ENCODE measurements at places on chromosomes 12 and 14. TPM values are rescaled to one million over a fixed set of nuclear protein-coding genes. Genes with fewer than 3 reads are reported as not detected.

- H3K27ac ChIP-seq, result no peak overlapping the region
- no peaks in the 10 kb centered on the region for H3K4me1 ChIP-seq
- no peak for DNase-seq
- no peak overlapping the region for H3K4me3 ChIP-seq
Measured at GRCh38 chr12:113569806-113570205, 98.1 kb upstream of the LHX5 start.

GRCh38 chr12:87687362-87687761, 341.8 kb downstream of the C12orf50 start:
- DNase-seq, result no peak
- no peak overlapping the region for H3K4me3 ChIP-seq
- no peaks in the 10 kb centered on the region for H3K36me3 ChIP-seq
- H3K27ac ChIP-seq, result no peak overlapping the region

- H3K4me1 ChIP-seq, result no peaks in the 10 kb centered on the region
- H3K27ac ChIP-seq, result no peak overlapping the region
- no peaks in the 10 kb centered on the region for H3K36me3 ChIP-seq
Measured at GRCh38 chr12:117863002-117863709, 105.6 kb downstream of the KSR2 start.

GRCh38 chr12:48631071-48631470, 51.0 kb downstream of the KANSL2 start:
- no peak overlapping the region for H3K27ac ChIP-seq
- H3K36me3 ChIP-seq, result no peaks in the 10 kb centered on the region
- no peak overlapping the region for H3K4me3 ChIP-seq

DNA sequence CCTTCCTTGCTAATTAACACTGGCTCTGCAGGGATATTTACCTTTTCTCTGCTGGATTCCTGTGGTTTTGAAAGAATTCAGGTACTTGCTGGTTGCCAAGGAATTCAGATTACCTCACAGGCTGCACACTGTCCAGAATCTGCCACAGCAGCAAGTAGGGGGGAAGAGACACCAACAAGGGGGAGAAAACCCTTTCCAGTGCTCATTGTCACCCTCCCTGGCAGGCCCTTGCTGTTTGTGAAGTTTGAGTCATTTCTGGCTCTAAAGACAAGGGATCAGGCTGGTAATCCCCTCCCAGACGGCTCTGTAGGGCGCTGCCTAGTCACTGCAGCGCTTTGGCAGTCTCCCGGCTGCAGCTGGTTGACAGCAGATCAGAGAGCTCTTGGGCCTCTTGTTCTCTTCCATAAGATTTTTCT, 50.8 kb downstream of the TTLL5 start:
- peaks cover 12% of the 10 kb centered on the region for H3K36me3 ChIP-seq
- no peaks in the 10 kb centered on the region for H3K27me3 ChIP-seq
- peaks cover 12% of the 10 kb centered on the region for H3K4me1 ChIP-seq
- DNase-seq, result peak; percentile 81
- no peak overlapping the region for H3K4me3 ChIP-seq
- peak overlapping the region; percentile 28 for H3K27ac ChIP-seq

DNA sequence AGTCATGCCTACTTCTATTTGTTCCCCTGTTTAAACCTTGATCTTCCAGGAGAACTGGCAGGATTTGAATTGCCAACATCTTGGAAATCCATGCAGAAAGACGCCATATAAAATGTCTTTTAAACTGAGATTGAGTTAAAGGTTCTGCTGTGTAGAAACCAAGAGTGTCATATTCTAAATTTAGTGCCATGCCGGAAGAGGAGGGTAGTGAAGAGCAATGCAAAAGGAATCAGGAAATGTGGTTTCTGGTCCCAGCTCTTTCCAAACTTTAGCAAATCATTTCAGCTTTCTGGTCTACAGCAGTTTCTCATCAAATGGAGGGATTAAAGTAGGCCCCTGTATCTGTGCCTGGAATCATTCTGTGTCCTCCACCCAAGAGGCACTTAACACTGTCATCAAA, 85.7 kb downstream of the BTG1 start:
- no peaks in the 10 kb centered on the region for H3K36me3 ChIP-seq
- H3K27me3 ChIP-seq, result no peaks in the 10 kb centered on the region
- H3K27ac ChIP-seq, result no peak overlapping the region
- no peak for DNase-seq
- H3K4me3 ChIP-seq, result no peak overlapping the region

GRCh38 chr12:13094367-13094766, 9.1 kb downstream of the GSG1 start:
- no peaks in the 10 kb centered on the region for H3K36me3 ChIP-seq
- H3K4me1 ChIP-seq, result peaks cover 46% of the 10 kb centered on the region
- H3K27me3 ChIP-seq, result no peaks in the 10 kb centered on the region
- H3K27ac ChIP-seq, result no peak overlapping the region

DNA sequence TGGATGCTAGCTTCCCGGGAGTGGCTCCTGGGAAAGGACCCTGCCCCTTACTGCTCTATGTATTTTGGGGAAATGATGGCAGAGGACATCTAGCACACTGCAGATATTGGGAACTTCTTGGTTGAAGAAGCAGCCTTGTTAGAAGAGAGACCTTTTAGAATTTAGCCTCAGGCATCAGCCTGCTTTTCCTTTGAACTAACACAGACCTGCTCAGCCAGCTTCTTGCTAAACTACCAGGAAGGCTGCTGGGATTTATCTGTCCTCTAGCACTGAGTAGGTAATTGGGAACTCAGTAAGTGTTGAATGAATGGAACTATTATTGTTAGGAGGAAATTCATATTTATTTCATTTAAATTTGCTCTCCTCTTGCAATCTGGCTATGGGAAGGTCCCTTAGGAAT, 77.3 kb downstream of the DRAM1 start:
- H3K27ac ChIP-seq, result no peak overlapping the region
- H3K36me3 ChIP-seq, result no peaks in the 10 kb centered on the region
- H3K4me1 ChIP-seq, result no peaks in the 10 kb centered on the region
- H3K4me3 ChIP-seq, result no peak overlapping the region
- no peaks in the 10 kb centered on the region for H3K27me3 ChIP-seq
- DNase-seq, result no peak

DNA sequence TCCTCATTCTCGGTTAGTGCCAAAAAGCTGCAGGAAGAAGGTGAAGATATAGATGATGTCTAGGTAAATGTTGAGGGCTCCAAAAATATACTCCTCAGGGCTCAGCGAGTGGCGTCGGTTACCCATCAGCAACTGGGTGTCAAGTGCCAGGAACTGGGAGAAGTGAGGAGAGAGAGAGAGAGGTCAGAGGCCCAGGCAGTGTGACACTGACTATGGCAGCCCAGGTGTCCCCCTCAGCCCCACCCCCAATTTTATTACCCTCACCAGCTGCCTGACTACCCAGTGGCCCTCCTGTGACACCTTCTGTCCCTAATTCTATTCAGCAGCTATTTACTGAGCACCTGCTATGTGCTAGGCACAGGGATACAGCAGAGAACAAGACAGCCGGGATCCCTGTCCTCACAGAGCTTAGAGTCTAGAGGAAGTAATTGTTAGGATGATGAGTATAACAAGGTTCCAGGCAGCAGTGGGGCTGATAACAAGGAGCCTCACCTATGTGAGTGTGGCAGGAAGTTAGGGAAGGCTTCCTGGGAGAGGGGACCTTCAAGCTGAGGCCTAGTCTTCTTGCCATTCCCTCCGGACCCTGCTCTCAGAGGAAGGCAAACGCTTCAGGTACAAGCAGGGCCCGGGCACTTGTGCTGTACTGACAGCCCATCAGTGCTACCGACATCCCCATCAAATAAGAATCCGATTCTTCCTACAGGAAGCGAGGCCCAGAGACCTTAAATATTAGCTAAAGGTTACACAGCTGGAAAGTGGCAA, 27.8 kb upstream of the BCDIN3D start:
- no peak for DNase-seq
- H3K4me3 ChIP-seq, result no peak overlapping the region
- no peak overlapping the region for H3K27ac ChIP-seq
- peaks cover 7% of the 10 kb centered on the region for H3K4me1 ChIP-seq
- no peaks in the 10 kb centered on the region for H3K27me3 ChIP-seq
- no peaks in the 10 kb centered on the region for H3K36me3 ChIP-seq

GRCh38 chr14:68627050-68627867, 165.6 kb downstream of the ZFP36L1 start:
- H3K27ac ChIP-seq, result no peak overlapping the region
- no peaks in the 10 kb centered on the region for H3K27me3 ChIP-seq
- no peak overlapping the region for H3K4me3 ChIP-seq
- H3K4me1 ChIP-seq, result peaks cover 12% of the 10 kb centered on the region
- DNase-seq, result no peak

DNA sequence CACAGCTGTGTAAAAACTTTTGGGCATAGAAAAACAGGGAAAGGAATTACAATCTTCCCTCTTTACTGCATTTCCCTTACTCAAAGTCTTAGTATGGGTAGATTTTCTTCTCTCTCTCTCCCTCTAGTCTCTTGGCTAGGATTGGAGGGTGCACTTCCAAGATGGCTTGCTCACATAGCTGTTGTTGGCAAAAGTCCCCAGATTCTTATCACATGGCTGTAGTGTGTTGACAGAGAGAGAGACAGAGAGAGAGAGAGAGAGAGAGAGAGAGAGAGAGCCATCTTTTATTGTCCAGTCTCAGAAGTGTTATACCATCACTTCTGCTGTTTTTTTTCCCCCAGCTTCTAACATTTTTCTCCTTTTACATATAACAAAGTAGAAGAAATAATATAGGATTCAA, 6.3 kb upstream of the OR4E2 start:
- H3K4me1 ChIP-seq, result peaks cover 11% of the 10 kb centered on the region
- H3K4me3 ChIP-seq, result peak overlapping the region; percentile 10
- no peaks in the 10 kb centered on the region for H3K27me3 ChIP-seq
- H3K36me3 ChIP-seq, result peaks cover 84% of the 10 kb centered on the region
- peak overlapping the region; percentile 100 for H3K27ac ChIP-seq
- DNase-seq, result peak; percentile 75

GRCh38 chr12:124087266-124088051, 114.4 kb downstream of the ZNF664 start:
- no peaks in the 10 kb centered on the region for H3K36me3 ChIP-seq
- no peaks in the 10 kb centered on the region for H3K4me1 ChIP-seq
- no peaks in the 10 kb centered on the region for H3K27me3 ChIP-seq
- no peak for DNase-seq
- no peak overlapping the region for H3K27ac ChIP-seq

DNA sequence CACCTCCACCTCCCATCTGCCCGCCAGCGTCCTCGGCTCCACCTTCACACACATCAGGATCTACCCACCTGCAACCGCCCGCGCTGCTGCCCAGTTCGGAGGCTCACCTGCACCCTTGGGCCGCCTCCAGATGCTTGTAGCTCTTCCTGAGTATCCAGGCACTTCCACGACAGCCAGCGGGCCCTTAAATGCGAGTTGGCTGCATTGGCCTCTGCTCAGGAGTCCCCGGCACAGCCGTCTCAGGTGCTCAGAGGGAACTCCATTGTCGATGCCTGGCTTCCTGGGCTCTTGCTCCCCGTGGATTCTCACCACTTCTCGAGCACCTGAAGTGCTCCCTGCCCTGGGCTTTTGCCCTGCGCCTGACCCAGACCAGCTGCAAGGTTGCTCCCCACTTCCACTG, 21.9 kb upstream of the CDCA4 start:
- H3K4me1 ChIP-seq, result no peaks in the 10 kb centered on the region
- H3K27me3 ChIP-seq, result no peaks in the 10 kb centered on the region
- no peak overlapping the region for H3K4me3 ChIP-seq
- H3K27ac ChIP-seq, result no peak overlapping the region

GRCh38 chr12:105600911-105601545, 270.5 kb downstream of the C12orf75 start:
- H3K4me3 ChIP-seq, result no peak overlapping the region
- no peak for DNase-seq
- H3K27ac ChIP-seq, result no peak overlapping the region
- no peaks in the 10 kb centered on the region for H3K4me1 ChIP-seq
- no peaks in the 10 kb centered on the region for H3K36me3 ChIP-seq

DNA sequence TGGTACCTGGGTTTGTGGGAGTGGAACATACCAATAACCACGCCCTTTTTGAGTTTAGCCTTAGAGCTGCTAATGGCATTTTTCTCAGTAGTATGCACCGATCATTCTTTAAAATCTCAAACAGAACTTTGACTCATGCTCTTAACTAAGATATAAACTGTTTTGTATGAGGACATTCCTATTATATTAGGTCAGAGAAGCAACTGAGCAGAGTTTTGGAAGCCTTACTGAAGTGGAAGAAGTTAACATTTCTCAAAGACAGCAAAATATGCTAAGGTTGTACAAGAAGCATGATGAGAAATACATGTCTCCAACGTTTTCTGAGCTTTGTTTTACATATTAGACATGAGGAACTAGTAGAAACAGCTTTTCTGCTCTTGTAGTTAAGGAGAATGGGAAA, 819.2 kb downstream of the FSCB start:
- H3K27me3 ChIP-seq, result no peaks in the 10 kb centered on the region
- H3K4me3 ChIP-seq, result no peak overlapping the region
- no peaks in the 10 kb centered on the region for H3K4me1 ChIP-seq
- DNase-seq, result peak; percentile 14

- no peak overlapping the region for H3K4me3 ChIP-seq
- H3K36me3 ChIP-seq, result peaks cover 8% of the 10 kb centered on the region
- H3K27me3 ChIP-seq, result no peaks in the 10 kb centered on the region
- no peaks in the 10 kb centered on the region for H3K4me1 ChIP-seq
- no peak overlapping the region for H3K27ac ChIP-seq
Measured at GRCh38 chr14:74656964-74657363, 44.9 kb upstream of the LTBP2 start.

DNA sequence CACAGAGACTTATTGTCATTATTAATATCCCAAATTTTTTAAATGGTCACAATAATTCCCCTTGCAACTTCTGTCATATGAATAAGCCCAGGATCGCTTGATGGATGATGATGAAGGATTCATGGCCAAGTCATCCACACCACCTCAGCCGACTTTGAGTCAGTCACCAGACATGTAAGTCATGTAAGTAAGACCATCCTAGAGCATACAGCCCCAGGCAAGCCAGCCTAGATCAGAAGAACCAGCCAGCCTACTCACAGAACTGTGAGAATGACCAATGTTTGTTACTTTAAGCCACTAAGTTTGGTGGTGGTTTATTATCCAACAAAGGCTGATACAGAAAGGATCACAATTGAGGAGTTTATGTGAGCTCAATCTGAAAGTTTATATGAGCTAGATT, 341.8 kb downstream of the NRXN3 start:
- no peak overlapping the region for H3K27ac ChIP-seq
- H3K36me3 ChIP-seq, result no peaks in the 10 kb centered on the region
- peaks cover 4% of the 10 kb centered on the region for H3K27me3 ChIP-seq

DNA sequence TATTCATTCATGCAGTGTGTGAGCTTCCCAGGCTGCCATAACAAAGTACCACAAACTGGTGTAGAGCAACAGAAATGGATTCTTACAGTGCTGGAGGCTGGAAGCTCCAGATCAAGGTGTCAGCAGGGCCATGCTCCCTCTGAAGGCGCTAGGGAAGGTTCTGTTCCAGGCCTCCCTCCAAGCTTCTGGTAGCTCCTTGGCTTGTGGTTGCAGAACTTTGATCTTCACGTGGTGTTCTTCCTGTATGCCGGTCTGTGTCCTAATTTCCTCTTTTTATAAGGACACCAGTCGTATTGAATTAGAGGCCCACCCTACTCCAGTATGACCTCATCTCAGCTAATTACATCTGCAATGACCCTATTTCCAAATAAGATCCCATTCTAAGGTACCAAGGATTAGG, 3.1 kb downstream of the OTUB2 start:
- H3K4me1 ChIP-seq, result no peaks in the 10 kb centered on the region
- no peaks in the 10 kb centered on the region for H3K36me3 ChIP-seq
- DNase-seq, result no peak
- H3K27ac ChIP-seq, result no peak overlapping the region
- no peak overlapping the region for H3K4me3 ChIP-seq

- H3K4me3 ChIP-seq, result no peak overlapping the region
- peak; percentile 60 for DNase-seq
- no peaks in the 10 kb centered on the region for H3K27me3 ChIP-seq
- peaks cover 2% of the 10 kb centered on the region for H3K4me1 ChIP-seq
Measured at GRCh38 chr14:86766469-86766868, 1226.5 kb downstream of the GALC start.

Gene IL26
- not detected for total RNA-seq

Gene SERPINA9
- not detected for total RNA-seq

Gene DRAM1
- 10.3 TPM for total RNA-seq

Gene SALL2
- 149 TPM for total RNA-seq

Gene B3GNT4
- total RNA-seq, result 0.22 TPM
